ENCODE measurements at places on chromosomes 2 and 18. TPM values are rescaled to one million over a fixed set of nuclear protein-coding genes. Genes with fewer than 3 reads are reported as not detected.
A peak's percentile ranks its signal among the peaks of the same experiment; 100 is the strongest.

GRCh38 chr18:65938592-65939372 is 188.0 kb downstream of the CDH7 start:
- no peak for DNase-seq

DNA sequence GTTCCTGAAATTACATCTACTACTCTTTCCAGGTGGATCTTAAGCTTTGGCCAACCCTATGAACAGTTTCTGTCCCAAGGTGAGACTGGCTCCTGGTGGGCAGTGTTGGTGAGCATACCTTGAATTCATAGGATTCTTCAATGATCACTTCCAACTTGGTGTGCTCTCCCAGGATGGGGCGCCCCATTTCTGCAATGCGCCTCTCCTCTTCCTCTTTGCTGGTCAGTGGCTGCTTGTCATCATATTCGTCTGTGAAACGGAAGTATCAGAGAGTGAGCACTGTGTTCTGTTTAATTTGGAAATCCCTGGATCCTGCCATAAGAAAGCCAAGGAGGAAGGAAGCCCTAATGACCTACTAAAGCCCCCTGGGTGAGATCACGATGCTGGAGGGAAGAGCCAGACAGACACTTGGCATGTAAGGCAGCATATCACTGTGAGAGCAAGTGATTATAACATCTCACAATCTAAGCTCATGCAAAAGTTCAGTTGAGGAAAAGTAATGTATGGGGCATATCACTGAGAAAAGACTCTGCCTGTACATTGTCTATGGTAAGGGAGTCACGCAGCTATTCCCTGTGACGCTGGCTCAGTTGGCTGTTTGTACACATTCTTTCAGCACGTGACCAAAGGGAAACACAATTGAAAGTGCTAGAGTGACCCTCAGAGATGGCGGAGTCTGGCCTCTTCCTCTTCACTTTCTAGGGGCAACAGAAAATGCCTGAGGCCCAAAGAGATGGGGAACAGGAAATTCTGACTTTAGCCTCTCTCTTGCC is 287.0 kb downstream of the SLC8A1 start:
- DNase-seq: no peak

The RBFA gene
- total RNA-seq: 22.8 TPM

DNA sequence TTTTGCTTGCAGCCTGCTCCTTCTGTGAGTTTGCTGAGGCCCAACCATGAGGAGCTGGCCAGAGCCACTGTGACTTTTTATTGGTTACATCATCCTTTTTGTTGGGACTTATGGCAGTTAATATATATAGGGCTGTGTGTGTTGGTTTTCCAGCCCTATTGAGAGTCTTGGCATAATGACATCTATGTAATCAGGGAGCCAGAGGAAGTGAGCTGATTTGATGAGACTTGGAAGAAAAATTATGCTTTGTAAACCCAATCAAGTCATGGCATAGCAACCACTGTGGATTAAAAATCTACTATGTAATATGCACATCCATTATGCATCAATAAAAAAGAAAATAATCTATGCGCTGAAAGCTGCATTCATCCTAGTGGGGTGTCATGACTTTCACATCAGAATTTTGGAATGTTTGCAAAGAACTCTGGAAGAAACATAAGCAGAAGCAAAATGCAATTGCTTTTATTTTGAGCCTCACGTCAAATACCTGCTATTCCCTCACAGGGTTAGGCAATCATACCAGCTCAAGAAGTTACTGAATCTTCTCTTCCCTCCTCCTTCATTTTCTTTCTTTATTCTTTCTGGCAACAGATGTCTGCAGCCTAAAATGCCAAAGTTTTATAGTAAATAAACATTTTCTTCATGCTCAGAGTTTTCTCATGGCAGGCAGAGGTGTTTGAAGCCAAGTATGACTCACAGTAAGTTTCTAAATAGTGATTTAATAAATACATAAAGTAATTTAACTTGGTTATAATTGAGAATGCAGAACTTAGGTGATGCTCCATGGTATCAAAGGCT is 308.5 kb downstream of the KCNS3 start:
- no peak for DNase-seq

DNA sequence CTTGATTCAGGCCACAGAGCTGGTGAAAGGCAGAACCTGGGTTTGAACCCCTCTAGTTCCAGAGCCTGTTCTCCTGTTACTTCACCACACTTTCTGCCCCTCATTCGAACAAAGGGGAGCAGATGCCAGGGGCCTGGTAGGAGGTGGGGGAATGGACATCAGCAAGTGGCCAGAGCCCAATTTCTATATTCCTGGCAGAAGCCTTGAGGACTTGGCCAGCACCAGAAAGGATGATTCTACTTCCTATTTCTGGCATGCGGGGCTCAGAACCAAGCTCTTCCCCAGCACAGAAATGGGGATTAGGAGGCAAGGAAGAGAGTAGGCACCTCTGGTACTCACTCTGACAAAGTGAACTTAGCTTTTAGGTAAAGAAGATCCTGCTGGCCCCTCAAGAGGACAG is 49.3 kb downstream of the ADD2 start:
- no peak for DNase-seq

GRCh38 chr2:221156062-221156734 is 415.9 kb downstream of the EPHA4 start:
- no peak for DNase-seq

- DNase-seq: no peak
Observed at GRCh38 chr2:140383781-140384180, 1603.6 kb upstream of the NXPH2 start.

The ABHD1 gene
- total RNA-seq: 3.5 TPM

The ANO7 gene
- 0.80 TPM for total RNA-seq

The MCFD2 gene
- 61.2 TPM for total RNA-seq

The ST6GAL2 gene
- total RNA-seq: 0.41 TPM

DNA sequence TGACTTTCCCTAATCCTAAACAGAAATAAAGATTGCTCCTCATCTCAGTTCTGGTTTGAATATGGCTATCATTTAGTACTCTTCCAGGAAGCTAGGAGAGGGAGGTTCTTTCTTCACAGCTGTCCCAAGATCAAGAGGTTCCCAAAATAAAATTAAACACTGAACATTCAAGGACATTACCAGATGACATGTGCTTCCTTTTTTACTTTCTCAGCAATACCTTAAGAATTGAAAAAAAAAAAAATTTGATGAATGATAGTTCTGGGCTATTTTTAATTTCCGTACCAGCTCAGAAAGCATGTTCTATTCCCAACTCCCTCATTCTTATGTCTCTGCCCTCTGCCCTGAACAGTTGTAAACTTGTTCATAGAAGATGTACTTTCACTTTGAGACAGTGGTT is 61.7 kb upstream of the MYL1 start:
- DNase-seq: no peak

- no peak for DNase-seq
Observed at GRCh38 chr2:32436150-32436549, 79.3 kb downstream of the BIRC6 start.

- DNase-seq: no peak
Observed at GRCh38 chr2:200262047-200262446, 44.4 kb upstream of the SPATS2L start.

DNA sequence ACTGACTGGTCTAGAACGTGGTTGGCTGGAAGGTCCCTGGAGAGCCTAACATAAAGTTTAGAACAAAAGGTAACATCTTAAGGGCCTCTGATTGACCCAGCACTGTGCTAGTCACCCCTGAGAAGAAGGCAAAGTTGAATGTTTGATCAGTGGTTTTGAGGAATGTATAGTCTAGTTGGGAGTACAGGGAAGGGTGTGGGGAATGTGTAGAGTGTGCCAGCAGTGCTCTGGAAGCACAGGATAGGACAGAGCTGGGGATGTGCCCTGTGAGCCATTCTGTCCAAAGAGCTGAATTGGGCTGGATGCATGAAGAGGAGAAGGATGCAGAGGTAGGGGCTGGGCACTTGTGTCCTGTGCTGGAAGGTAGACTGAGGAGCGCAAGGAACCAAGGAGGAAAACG is 41.0 kb upstream of the DOCK10 start:
- DNase-seq: no peak

The NYAP2 gene
- not detected for total RNA-seq

GRCh38 chr18:13539050-13539449 is 187.3 kb downstream of the FAM210A start:
- DNase-seq: no peak

The NEMP2 gene
- total RNA-seq: 1.5 TPM

The PCARE gene
- 0.74 TPM for total RNA-seq

The ACMSD gene
- not detected for total RNA-seq

DNA sequence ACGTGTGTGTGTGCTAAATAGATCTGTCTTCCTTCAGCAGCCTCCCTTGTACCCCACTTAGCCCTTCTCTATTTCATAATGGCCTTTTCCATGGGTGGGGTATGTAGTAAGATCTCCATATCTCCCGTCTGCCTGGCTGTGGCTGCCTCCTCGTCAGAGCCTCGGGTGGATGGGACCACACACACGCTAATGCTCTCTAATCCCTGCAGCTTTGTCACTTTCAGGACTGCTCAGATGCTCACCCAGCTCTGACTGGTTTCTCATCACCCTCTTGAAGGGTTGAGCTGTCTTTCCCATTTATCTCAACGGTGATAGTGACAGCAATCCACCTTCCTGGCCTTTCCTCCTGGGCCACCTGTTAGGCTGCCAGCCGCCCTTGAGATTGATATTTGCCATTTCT is 95.3 kb downstream of the DCC start:
- DNase-seq: no peak

DNA sequence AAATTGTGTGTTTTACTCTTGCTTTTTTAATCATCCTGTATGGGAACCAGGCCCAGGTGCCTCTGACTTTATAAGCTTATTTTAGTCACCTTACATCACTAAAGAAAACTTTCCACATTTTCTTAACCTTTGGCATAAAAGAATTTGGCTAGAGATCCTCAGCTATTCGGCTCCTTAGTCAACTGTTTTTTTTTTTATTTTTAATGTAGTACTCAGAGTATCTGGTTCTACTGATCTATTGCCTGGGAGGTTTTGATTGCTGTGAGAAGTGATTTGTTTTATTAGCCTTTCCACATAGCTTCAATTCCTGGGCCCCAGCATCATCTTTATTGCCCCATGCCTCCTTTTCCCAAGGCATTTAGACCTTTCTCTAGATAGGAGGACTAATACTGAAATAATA is 121.0 kb downstream of the MYO1B start:
- DNase-seq: no peak

The NTSR2 gene
- not detected for total RNA-seq

GRCh38 chr2:212505586-212505985 is 33.0 kb downstream of the ERBB4 start:
- DNase-seq: no peak

The SLC20A1 gene
- total RNA-seq: 10.5 TPM

GRCh38 chr2:9807555-9808305 is 35.5 kb upstream of the TAF1B start:
- no peak for DNase-seq

DNA sequence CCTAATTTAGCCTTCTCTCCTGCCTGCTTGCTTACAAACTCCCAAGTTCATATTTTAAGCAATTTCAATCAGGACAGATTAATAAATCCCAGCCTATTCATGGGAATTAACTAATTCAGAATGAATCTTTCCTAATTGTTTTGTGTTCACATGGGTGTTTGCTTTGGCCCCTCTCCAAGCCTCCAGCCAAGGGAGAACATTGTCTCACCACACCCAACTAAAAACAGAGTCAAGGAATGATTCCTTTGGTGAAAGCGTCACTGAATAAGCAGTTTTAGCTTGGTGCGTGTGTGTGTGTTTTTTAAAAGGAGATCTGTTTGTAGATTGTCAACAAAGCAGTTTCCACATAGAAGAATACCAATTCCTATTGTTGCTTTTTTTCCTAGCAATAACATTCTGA is 43.0 kb upstream of the DSG1 start:
- peak; percentile 61 for DNase-seq

DNA sequence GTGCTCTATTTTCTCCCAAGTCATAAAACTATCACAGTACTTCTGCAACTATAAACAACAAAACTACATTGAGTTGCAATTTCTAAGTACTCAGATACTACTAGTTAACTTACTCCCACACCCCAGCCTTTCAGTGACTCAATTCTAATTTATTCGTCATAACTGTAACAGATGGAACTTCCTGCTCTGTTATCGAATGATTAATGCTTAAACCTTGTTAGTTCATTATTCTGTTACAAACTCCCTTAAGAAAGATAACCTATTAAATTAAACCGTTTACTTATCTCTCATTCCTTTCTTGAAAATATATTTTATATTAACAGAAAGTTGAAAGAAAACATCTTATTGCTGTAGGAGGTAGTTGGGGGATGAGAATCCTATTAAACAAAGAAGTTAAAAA is 17.0 kb downstream of the TNFAIP6 start:
- no peak for DNase-seq

The WNT6 gene
- 1.0 TPM for total RNA-seq

GRCh38 chr2:10245661-10246060 is 57.0 kb upstream of the HPCAL1 start:
- peak; percentile 6 for DNase-seq

GRCh38 chr2:61044636-61045035 is 21.0 kb upstream of the SANBR start:
- no peak for DNase-seq

The LBX2 gene
- 0.25 TPM for total RNA-seq

GRCh38 chr2:232632904-232633412 is 446 bp upstream of the EFHD1 start:
- DNase-seq: peak; percentile 72

- DNase-seq: no peak
Observed at GRCh38 chr18:75247611-75248421, 37.2 kb downstream of the TSHZ1 start.

- no peak for DNase-seq
Observed at GRCh38 chr18:3660739-3661515, 211.0 kb downstream of the TGIF1 start.

- DNase-seq: no peak
Observed at GRCh38 chr2:144370937-144371584, 148.9 kb downstream of the ZEB2 start.

DNA sequence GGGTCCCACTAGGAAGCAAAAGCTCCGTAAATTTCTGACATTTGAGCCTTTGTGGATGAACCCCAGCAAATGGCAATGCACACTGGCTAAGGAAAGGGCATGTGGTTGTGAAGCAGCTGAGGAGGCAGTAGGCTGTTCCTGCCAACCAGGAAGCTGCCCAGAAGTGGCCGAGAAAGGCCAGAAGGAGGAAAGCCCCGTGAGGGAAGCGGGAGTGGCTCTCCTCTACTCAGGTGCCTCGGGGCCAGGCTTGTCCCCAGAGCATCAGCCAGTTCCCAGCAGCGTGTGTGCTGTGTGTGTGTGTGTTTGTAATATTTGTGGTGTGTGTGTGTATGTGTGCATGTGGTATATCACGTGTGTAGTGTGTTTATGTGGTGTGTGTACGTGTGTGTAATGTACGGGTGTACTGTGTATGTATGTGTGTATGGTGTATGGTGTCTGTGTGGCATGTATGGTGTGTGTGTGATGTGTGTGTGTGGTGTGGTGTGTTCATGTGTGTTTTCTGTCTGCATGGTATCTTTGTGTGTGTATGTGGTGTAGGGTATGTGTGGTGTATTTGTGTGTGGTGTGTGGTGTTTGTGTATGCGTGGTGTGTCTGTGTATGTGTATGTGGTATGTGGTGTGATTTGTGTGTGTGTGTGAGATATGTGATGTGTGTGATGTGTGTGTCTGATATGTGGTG is 90.6 kb downstream of the APOB start:
- DNase-seq: no peak

- DNase-seq: no peak
Observed at GRCh38 chr2:95275601-95276243, 1.5 kb downstream of the PROM2 start.
